Stimulated activated CD4-positive, alpha-beta T cell treated with anti-CD3 and anti-CD28 coated beads, TNF-alpha, amount 100 ng/mL, for 24 hours (primary cell): ENCODE measurements at places on chromosomes 5 and 9.
A peak's percentile ranks its signal among the peaks of the same experiment; 100 is the strongest.

DNA sequence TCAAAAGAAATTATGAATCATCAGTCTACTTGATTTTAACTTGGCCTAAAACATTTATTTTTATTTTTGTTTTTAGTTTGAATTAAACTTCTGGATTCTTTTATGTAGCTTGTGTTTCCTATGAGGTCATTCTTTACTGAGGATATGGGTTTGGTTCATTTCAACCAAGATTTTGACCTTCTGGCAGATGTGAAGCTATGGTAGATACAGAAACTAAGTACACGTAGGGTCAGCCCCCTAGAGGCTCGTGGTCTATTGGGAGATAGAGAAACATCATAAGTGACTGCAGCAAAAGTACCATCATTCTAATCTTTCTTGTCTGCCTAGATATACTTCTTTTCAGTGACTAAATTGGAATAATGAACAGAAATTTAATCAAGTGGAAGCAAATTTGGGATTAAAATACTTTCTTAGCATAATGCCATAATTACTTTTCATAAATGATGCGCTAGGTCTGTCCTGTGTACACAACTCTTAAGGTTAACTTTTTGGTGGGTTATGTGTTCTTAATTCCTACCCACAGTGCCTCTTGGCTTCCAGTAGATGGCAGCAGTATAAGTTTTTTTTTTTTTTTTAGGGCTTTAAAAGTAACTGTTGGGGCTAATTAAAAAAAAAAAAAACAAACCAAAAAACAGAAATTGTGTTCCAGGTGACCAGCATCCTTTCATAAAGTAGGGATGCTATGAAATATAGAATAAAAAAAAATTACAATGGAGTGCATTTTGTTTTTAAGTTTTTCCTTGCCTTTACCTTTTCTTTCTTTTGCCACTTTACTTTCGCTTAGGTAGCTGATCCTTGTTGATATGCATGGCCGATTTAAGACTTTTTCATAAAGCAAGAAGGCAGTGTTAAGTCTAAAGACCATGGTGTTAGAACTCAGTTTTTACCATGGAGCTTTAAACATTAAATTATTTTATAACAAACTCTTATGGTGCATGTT, 49.9 kb downstream of the LRRTM2 start:
- DNase-seq: no peak

DNA sequence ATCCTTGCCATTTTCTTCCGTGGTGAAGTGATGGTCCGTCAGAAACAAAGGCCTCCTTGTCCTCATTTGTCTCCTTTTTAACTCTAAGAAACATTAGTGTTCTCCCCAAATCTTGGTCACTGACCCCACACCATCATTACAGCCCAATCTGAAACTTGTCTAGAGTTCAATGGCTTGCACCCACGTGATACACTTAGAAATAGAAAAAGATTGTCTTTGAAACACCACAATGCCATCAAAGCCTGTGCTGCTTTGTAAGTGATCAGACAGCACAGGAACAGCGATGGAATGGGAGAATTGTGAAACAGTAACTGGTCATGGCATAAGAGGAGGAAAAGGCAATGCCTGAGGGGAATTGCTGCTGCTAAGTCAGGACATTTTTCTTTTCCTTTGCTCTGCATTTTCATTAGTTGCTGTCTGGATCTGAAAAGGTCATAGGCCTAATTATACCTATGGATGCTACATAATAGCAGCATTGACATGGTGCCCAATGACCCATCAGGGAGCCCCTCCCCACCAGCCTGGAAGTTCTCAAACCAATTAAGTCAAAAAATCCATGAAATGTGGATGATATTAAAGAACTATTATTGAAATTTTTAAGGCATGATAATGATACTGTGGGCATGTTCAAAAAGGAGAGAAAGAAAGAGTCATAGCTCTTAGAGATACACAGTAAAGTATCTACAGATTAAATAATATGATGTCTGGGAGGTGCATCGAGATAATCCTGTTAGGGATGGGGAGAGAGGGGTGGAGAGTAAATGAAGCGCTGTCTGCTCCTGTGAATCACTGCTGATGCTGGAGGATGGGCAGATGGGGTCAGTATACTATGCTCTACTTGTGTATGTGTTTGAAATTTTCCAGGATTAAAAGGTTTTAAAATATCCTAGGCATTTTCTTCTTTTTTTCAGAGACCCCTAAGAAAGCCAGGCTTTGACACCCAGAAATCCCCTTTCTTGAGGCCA, 83.6 kb downstream of the ENC1 start:
- no peak for DNase-seq

- no peak for DNase-seq
Observed at GRCh38 chr5:93294199-93294598, 286.8 kb downstream of the NR2F1-AS1 start.

GRCh38 chr5:143679777-143680176, 132.2 kb upstream of the HMHB1 start:
- DNase-seq: no peak

GRCh38 chr5:1767524-1768282, 31.9 kb downstream of the MRPL36 start:
- no peak for DNase-seq

GRCh38 chr9:94839398-94839797, 112.9 kb downstream of the AOPEP start:
- no peak for DNase-seq

DNA sequence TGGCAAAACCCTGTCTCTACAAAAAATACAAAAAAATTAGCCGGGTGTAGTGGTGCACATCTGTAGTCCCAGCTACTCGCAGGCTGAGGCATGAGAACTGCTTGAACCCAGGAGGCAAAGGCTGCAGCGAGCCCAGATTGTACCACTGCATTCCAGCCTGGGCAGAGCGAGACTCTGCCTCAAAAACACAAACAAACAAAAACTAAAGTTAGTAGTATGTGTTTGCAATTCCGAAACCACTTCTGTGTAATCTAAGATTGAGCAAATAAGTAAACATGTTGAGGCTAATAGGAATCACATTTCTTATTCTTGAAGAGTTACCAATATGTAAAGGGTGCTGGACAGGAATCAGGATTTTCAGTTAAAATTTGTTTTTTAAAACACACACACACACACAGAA, 70.0 kb upstream of the SUSD1 start:
- no peak for DNase-seq

DNA sequence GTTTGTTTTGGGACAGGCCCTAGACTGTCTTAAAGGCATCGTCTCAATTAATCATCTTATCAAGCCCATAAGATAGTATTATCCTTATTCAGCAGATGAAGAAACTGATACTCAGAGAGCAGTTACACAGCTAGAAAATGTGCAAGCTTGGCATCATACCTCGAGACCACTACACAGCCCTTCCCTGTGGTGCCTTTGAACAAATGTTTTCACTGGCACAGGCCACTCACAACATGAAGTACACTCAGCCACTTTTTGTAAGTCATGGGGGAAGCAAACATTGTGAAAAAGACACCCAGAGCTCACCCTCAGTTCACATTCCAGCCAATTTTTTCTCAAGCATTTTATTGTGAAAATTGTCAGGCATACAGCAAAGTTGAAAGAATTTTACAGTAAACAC, 122.5 kb downstream of the WDR41 start:
- no peak for DNase-seq

DNA sequence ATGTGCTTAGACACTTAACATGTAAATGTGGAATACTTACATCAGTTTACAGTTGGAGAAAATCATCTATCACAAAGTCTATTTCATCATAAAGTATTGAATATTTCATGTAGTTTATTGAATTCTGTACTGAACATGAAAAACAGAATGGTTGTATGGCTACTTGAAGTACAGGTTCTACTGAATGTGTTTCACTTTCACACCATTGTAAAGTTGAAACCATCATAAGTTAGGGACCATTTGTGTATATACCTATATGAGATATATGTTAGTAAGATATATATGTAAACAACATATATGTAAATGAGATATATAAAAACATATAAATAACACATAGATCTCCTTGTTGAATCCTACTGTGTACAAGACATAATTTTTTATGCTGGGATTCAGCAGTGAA, 63.0 kb upstream of the TAF11L2 start:
- DNase-seq: no peak

- no peak for DNase-seq
Observed at GRCh38 chr5:62082370-62082801, 223.6 kb upstream of the KIF2A start.

DNA sequence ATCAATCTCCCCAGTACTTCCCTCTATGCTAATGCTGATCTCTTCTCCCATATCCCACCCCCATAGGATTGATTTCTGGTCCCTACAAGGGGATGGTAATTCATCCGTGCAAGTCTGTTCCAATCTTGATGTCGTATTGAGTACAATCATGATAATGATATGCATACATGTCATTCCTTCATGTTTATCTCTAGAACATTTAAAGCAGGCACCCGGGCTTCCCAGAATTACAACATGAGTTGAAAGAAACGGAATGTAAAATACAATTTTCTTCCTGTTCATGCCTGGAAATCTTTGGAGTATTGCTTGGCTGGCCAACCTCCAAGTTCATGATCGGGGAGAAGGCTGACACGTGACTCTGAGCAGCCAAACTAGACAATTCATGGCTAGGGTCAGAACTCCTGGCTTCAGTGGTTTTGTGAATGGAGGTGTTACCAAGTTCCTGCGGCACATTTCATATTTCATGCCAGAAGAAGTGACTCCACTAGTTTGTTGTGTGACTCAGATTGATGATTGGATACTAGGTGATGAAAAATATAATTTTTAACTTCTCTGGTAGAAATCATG, 66.6 kb downstream of the C9orf152 start:
- no peak for DNase-seq

GRCh38 chr9:133520121-133520835, 4.5 kb downstream of the MYMK start:
- no peak for DNase-seq

DNA sequence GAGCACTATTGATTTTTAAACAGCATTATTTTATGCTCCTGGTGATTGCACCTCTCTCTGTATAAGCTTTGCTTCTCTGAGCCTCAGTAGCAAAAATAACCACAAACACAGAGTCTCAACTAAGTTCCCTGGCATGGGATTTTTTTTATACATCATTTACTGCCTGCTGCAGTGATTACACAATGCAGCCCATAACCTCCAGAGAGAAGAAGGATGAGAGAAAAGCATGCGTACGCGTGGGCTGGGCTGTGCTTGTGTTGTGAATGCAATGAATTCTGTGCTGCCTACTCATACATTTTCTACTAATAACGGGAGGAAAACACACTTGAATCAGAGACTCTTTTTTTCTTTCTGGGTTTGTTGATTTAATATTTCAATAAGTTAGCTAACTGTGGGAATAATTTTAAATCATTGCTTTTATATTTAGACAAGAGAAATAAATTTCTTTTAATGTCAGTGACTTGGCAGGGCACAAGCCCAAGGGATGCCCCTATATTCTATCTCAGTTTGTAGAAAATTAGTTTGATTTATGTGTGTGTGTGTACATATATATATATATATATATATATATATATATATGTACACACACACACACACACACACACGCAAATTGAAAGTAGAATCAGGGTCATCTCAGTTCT, 351.5 kb downstream of the MED10 start:
- DNase-seq: no peak

- no peak for DNase-seq
Observed at GRCh38 chr9:79357194-79357593, 214.6 kb upstream of the TLE4 start.

GRCh38 chr5:90528601-90529193, 687 bp downstream of the LYSMD3 start:
- peak; percentile 4 for DNase-seq

GRCh38 chr5:74546796-74547195, 93.7 kb downstream of the ENC1 start:
- DNase-seq: no peak

DNA sequence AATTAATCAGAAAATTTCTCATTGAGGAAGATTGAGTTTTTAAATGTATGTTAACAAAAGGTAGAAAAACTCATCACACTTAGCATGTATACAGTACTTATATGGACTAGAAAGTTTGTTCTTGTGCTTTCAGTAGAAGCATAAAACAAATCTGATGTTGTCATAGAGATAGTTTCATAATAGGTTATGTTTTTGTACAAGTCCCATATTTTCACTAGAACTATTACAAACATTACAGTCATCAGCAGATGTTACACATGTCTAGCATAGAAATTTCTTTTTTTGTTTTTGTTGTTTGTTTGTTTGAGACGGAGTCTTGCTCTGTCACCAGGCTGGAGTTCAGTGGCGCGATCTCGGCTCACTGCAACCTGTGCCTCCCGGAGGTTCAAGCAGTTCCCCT, 131.4 kb downstream of the COMMD10 start:
- no peak for DNase-seq

GRCh38 chr5:7690557-7690956, 160.4 kb downstream of the CFAP90 start:
- no peak for DNase-seq
